ENCODE measurements at places on chromosomes 13 and 19.

DNA sequence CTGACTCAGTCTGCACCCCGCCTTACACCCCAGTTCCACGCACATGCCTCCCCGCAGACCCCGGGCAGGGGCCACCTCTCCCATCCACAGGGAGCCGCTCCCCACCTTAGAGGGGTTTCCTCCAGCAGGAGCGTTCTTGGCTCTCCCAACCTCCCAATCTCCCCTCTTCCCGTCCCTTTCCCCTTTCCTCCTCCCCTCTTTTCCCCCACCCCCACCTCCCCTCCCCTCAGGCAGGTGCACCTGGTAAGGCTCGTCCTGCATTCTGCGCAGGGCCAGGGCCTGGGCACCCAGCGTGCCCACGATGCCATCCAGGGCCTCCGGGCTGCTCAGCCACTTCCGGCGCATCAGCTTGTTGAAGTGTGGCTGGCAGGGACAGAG, 27.3 kb downstream of the EXOC3L2 start:
- DNase-seq: no peak

GRCh38 chr19:35669974-35670373, 3.7 kb downstream of the UPK1A start:
- no peak for DNase-seq

DNA sequence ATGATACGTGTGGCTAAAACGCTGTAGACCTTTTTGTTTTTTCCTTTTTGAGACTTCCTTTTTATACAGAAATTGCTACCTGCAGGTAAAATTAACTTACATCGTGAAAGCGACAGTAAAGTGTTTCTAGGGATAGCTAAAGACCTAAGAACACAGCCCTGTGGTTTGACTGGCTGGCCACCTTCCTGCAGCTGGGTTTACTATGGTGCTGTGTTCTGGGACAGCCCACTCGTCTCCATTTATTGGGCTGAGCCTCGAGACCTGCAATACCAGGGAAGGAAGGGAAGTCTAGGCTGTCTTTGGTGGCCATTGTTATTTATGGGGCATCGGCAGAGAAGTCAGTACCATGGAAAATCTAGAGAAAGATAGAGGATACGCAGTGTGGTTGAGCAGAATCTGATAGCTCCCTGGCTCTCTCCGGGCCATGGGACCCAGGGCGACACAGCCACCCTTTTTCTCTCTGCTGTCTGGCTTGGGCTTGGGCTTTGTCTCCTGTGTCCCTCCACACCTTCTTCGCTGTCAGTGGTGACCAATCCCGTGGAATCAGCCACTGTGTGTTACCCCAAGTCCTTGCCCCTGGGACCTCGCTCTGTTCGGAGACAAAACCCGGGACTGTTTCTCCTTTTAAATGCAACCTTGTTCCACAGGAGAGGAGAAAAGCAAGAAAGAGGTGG, 30.9 kb downstream of the ACTN4 start:
- no peak for DNase-seq

DNA sequence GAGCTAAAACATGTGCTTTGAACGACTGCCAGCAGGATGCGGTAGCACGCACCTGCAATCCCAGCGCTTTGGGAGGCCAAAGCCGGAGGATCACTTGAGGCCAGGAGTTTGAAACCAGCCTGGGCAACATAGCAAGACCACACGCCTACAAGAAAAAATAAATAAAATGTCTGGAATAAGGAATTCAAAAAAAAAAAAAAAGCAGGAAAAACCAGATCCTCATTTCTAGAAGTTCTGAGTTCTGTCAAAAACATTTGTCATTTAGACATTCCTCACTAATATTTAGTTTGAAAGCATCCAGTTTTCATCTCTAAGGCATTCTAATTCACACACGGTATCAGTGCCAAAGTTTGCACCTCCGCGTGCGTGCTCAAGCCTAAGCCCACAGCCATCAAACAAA, 36.9 kb upstream of the USE1 start:
- no peak for DNase-seq

- DNase-seq: no peak
Measured at GRCh38 chr13:35983206-35983605, 148.0 kb downstream of the DCLK1 start.

- no peak for DNase-seq
Measured at GRCh38 chr13:77267362-77267761, 59.5 kb downstream of the MYCBP2 start.

DNA sequence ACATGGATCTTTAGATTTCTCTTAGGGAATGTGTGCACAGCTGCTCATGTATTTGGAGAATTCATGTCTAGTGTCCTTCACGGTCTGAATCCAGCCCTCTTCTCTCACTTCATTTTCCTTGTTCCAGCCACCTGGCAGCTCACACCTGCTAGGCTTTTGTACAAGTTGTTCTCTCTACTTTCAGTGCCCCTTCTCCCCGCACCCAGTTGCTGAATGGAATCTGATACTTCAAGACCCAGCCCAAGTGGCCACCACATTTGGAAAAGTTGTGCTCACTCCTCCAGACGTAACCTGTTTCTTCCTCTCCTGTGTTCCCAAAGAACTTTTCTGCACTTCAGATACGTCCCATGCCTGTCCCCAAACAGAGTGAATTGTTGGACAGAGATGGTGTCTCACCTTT, 235.6 kb downstream of the SHISA2 start:
- no peak for DNase-seq

- DNase-seq: no peak
Measured at GRCh38 chr13:106233134-106233735, 302.2 kb downstream of the EFNB2 start.

DNA sequence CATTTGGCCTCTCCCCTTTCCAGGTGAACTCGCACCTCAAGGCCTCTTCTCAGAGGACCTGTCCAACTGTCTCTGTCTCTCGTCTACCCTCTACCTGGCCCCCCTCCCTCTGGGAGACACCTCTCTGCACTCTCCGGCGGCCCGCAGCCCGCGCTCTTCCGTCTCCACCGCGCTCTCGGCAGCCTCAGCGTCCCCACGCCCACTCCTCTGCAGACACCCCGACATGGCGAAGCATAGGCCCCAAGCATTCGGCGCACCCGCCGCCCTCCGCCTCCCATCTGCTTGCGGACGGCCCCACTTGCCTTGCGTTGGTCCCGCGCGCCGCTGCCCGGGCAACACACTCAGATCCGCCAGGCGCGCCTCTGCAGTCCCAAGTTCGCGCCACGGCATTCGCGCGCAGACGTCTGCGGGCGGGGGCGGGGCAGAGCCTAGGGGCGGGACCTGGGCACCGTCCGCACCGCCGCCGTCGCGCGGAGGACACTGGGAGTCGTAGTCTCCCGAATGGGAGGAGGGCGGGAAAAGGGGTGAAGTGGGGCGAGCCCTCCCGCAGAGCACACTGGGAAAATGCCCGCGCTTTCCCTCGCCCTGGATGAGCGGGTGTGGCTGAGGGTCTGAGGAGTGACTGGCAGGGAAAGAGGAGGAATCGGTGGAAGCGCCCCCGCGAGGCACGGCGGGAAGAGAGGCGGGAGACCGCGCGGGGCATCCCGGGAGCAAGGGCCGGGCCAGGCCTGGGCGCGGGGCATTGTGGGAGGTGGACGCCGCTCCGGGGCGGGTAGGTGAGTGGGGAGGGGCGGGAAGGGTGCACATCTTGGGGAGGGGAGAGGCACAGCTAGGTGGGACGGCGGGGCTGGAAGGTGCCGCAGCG, at the start of the genes LIG1 and ZSWIM9:
LIG1 (minus strand) TSS at position 406 of the 865 bp plus-strand sequence. CDS start 4,778 bp downstream, outside the sequence.
ZSWIM9 (plus strand) TSS at position 742 of the 865 bp plus-strand sequence. CDS start 1,123 bp downstream, outside the sequence.
- peak; percentile 91 for DNase-seq

- DNase-seq: peak; percentile 97
Measured at GRCh38 chr19:53365134-53365898, at the start of gene ZNF525. Gene ZNF525, plus strand, starts transcription at chr19:53365705. Its CDS starts 6,577 bp downstream, at chr19:53372282.

DNA sequence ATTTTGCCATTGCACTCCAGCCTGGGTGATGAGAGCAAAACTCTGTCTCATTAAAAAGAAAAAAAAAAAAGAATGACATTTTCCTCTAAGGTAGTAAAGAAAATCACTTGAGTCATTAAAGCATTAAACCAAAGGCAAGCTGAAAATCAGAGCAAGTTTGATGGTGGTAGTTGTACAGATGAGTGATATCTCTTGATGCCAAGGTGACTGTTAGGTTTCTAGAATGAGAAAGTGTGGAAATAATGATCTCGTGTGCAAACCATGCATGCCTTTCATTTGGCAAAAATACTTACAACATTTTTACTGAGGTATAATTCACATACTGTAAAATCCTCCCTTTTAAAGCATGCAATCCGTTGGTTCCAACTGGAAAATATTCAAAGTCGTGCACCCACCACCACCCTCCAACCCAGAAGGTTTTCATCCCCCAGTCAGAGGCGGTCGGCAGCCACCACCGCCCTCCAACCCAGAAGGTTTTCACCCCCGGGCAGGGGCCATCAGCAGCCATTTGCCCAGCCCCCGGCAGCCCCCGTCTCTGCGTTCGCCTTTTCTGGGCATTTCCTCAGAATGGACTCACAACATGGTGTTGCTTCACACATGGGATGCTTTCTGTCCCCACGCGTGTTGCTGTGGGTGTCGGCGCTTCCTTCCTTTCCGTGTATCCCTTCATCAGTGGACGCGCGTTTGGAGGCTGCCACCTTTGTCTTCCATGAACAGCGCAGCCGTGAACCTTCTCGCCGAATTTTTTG, 90.2 kb downstream of the ATP11A start:
- DNase-seq: no peak

DNA sequence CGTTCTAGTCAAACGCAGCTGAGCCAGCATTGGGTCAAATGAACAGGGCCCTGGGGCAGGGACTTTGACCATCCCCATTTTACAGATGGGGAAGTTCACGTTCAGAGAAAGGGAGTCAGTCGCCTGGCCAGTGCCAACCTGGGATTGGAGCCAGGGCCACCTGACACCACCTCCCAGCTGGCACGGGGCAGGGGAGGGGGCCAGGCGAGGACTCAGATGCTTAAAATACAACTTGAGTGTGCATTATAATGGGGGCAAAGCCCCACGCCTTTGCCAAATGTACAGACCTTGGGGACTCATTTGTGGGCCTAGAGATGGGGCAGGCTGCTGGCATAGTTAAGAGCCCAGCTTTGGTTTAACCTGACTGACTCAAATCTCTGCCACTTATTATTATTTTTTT, 14.6 kb downstream of the PRR12 start:
- DNase-seq: no peak

- DNase-seq: no peak
Measured at GRCh38 chr19:3426433-3426832, 53.9 kb downstream of the SMIM24 start.

DNA sequence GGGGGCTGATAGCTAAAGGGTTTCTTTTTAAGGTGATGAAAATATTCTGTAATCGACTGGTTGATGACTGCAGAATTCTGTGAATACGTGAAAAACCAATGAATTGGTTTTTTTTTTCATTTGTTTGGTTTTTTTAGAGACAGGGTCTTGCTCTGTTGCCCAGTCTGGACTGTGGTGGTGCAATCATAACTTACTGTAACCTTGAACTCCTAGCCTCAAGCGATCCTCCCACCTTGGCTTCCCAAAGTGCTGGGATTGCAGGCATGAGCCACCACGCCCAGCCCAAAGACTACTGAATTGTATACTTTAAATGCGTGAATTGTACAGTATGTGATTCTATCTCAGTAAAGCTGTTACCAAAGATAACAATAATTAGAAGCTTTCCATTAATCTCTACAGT, 14.8 kb upstream of the AKAP8 start:
- no peak for DNase-seq

GRCh38 chr13:85725433-85725832, 73.8 kb downstream of the SLITRK6 start:
- no peak for DNase-seq

DNA sequence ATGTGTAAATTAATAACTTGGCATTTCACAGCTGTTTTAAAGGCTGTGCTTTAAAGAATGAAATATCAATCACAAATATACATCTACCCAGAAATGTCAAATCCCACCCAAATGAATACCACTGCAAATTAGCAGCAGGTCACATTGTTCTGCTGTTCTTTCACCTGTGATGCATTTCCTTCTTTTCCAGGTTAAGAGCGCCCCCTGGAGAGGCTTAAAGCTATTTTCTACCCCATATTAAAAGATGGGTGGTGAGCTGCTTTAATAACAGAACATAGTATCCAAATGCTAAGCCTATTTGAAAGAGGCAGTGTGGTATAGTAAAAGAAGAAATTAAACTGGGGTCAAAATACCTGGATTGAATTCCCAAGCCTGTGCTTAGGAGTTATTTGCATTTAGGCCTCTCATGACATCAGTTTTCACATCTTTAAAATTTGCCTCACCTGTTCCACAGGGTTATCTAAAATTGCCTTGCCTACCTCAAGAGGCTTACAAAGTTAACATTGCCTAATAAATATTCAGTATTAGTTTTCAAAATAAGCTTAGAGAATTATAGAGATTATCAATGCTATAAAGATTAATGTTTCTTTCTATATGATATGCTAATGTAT, 396.9 kb upstream of the SLITRK5 start:
- no peak for DNase-seq

Measured in CD4-positive, alpha-beta T cell treated with Interleukin-12 subunit alpha and Interleukin-12 subunit beta, for 1 hour (primary cell).